ENCODE measurements at places on chromosomes 5 and 9. TPM values are rescaled to one million over a fixed set of nuclear protein-coding genes. Genes with fewer than 3 reads are reported as not detected.

Gene IGFBPL1
- 1.7 TPM for total RNA-seq

Gene OR1Q1
- total RNA-seq, result not detected

Gene ARAP3
- 8.2 TPM for total RNA-seq

Gene C9orf153
- 3.2 TPM for total RNA-seq

Gene EQTN
- total RNA-seq, result 1.6 TPM

Gene PDGFRB
- 52.0 TPM for total RNA-seq

Gene OBP2B
- total RNA-seq, result not detected

Measured in dorsolateral prefrontal cortex (tissue), 122 donors.